IPS-NIHi11 (cell line): ENCODE measurements at places on chromosomes 2 and 18.
A peak's percentile ranks its signal among the peaks of the same experiment; 100 is the strongest.

DNA sequence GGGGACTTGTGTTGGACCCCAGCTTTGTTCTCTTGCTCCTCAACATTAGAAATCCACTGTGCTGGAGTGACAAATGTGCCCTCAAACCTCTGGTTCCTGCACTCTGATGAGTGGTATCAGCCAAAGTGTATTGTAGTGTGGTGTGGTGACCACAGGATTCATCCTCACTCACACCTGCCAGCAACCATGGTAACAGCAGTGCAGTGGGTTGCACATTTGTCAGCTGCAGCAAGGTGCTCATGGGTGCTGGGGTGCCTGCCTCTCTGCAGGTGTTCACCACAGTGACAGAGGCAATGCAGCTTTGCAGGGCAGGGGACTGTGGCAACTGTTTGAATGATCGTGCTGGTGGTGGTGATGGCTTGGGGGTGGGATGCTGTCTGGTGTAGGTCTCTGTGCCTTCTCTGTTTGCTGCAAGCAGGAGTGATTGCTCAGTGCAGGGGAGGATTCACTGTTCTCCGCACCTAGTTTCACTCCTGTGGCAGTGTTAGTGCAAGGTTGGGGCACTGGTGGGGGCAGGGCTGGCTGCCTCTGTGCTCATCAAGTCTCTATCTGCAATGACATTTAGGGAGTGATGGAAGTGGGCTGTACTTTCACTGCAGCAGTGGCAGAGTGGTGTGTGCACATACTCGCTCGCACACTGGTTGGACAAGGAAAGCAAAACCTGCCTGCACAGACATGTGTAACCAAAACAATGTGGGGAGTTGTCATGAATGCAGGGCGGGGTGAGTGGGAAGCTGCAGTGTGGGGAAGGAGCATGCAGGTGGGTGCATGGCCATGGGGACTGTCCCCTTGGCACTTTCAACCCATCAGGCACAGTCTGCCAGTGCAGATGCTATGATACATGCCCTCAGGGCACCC lies 301.1 kb downstream of the PIK3C3 start:
- no peak for DNase-seq

GRCh38 chr2:24816884-24817283 lies 23.7 kb downstream of the CENPO start:
- no peak for DNase-seq

DNA sequence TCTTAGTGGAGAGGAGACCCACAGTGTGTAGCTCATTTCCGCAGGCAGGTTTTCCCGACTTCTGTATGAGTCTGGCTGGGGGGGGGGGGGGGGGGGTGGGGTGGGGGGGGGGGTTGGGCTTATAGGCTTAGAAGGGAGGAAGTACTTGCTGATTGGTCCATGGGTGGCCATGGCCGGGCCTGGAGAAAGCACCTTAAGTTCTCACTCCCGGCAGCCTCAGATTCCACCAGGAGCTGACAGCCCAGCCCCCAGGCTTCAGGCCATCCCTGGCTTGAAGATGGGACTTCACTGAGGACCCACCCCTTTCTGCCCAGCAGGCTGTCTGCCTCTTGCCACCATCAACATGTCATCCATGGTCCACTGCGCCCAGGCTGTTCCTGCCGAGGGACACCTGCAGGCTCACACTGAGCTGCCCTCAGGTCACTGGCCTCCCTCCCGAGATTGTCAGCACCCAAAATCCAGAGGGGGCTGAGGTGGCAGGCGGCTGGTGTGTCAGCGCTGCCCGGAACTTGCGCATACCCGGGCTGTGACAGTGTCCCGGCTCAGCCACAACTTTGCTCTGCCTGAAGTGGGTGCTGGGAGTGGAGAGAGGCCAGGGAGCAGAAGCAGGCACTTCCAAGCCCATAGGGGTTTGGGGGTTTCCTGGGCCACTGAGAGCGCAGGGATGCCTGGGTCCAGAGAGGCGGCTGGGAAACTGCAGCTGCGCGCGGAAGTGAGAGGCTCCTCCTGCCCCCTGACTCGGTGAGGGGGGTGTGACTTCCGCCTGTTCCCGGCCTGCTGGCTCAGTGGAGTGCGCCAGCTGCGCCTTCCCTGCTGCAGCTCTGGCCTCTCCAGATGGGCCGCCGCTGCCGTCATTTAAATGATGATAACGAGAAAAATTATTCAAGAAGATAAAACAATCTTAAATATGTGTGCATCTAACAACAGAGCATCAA lies 256.1 kb downstream of the RPRM start:
- no peak for DNase-seq

GRCh38 chr2:164954954-164955701 lies at the start of gene SLC38A11:
Gene SLC38A11 (minus strand): TSS chr2:164955525. CDS start chr2:164955247, 278 bp downstream.
- peak; percentile 10 for DNase-seq

GRCh38 chr2:190763901-190764514 lies 115.1 kb downstream of the NAB1 start:
- no peak for DNase-seq

DNA sequence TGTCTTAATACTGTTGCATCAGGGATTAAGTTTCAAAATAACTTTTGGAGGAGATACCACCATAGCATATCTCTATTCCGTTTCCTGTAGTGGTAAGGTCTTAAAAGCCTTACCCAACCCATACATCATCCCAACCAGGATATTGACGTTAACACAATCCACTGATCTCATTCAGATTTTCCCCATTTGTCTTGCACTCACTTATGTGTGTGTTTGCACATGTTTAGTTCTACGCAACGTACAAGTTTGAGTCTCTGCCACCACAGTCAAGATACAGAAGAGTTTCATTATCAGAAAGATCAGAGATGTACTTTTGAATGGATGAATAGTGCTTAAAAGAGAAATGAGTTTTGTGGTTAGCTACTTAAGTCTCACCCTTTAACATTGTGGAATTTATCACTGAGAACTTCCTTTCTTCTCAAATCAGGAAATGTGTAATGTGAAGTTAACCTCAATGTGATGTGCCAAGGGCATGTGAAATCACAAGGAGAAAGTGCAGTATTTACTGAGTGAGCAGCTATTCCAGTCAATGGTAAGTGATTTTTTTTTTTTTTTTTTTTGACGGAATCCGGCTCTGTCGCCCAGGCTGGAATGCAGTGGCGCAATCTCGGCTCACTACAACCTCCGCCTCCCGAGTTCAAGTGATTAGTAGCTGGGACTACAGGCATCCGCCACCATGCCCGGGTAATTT lies 69.2 kb upstream of the EPHA4 start:
- DNase-seq, result no peak

DNA sequence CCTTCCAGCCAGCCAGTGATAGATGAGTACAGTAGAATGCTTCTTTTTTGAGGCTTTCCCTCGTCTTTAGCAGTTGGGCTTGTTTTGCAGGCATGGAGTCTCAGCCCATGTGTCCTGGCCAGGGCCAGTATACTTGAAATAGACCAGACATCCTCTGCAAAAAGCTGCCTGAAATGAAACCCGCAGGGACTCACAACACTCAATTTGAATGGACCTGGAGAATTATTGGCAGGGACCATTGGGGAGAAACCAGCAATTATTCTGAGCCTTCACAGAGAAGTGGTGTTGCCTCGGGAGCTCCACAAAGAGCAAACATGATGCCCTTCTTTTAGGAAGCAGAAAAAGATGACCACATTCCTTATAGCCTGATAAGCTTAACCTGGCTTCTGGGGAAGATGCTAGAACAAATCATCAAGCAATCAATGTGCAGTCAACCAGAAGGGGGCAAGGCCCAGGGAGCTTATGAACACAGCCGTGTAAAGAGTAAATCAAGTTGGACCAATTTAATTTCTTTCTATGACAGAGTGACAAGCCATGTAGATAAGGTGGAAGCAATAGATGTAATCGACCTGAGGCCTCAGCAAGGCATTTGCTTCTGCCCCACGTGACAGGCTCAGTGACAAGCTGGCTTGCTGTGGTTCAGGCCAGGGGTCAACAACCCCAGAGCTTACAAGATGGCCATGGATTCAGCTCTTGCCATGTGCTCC lies 42.1 kb downstream of the BOD1L2 start:
- DNase-seq, result no peak

DNA sequence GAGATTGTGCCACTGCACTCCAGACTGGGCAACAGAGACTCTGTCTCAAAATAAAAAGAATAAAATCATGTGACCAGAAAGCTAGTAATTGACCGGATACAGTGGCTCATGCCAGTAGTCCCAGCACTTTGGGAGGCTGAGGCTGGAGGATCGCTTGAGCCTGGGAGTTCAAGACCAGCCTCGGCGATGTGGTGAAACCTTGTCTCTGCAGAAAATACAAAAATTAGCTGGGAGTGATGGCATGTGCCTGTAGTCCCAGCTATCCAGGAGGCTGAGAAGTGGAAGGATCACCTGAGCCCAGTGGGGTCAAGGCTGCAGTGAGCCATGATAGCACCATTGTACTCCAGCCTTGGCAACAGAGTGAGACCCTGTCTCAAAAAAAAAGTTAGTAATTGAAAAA lies 36.8 kb downstream of the COX7A2L start:
- DNase-seq, result no peak

- DNase-seq, result no peak
Measured at GRCh38 chr18:41613003-41613609, 341.9 kb upstream of the PIK3C3 start.

- DNase-seq, result no peak
Measured at GRCh38 chr2:158546412-158547144, 89.8 kb downstream of the PKP4 start.

- no peak for DNase-seq
Measured at GRCh38 chr18:68555879-68556301, 159.0 kb downstream of the TMX3 start.

- DNase-seq, result no peak
Measured at GRCh38 chr2:206471524-206472062, 28.3 kb downstream of the ADAM23 start.

- DNase-seq, result no peak
Measured at GRCh38 chr18:2027756-2028155, 543.5 kb downstream of the METTL4 start.

DNA sequence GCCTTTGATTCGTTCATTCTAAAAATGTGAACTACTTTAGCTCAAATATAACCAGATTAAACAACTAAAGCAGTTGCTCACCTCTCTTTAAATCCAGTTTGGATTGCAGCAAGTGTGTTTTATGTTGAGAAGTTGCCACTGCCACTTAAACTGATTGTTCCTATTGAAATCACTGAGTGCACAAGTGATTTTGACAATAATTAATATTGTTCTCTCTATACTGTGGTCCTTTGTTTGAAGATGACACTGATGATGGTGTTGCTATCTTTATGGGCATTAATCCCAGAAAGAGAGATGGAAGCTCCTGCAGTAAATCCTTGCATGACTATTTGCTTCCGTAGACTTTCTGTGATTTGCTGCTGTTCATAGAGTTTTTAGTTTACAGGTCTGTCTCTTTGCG lies 251.4 kb upstream of the ZEB2 start:
- no peak for DNase-seq

DNA sequence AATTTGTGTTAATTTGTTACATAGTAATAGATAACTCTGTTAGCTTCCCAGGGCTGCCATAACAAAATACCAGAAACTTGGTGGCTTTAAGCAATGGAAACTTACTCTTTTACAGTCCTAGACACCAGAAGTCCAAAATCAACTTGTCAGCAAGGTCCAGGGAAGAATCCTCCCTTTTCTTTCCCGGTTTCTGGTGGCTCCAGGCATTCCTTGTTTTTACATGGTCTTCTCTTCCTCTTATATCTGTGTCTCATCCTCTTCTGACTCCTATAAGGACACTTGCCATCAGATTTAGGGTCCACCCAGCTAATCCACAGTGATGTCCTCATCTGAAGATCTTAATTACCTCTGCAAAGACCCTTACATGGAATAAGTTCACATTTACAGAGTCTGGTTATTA lies 95.6 kb downstream of the DDX1 start:
- no peak for DNase-seq

- DNase-seq, result no peak
Measured at GRCh38 chr2:228447266-228447915, 265.9 kb upstream of the SPHKAP start.

- DNase-seq, result no peak
Measured at GRCh38 chr2:122315306-122315705, 559.9 kb downstream of the TSN start.

DNA sequence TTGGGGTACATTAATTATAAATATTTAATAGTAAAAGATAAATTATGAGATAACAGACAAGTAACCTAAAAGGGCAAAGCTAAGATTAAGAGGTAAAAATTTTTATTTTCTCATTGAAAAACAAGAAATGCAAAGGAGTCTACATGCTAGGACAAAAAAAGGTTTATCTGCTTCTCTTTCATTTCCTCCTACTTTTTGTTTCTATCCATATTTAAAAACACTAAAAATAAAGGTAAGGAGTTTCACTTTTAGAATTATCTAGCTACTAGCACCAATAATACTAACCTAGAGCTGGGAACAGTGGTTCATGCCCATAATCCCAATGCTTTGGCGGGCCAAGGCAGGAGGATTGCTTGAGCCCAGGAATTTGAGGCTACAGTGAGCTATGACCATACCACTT lies 1551.7 kb upstream of the SLC39A10 start:
- DNase-seq, result no peak

DNA sequence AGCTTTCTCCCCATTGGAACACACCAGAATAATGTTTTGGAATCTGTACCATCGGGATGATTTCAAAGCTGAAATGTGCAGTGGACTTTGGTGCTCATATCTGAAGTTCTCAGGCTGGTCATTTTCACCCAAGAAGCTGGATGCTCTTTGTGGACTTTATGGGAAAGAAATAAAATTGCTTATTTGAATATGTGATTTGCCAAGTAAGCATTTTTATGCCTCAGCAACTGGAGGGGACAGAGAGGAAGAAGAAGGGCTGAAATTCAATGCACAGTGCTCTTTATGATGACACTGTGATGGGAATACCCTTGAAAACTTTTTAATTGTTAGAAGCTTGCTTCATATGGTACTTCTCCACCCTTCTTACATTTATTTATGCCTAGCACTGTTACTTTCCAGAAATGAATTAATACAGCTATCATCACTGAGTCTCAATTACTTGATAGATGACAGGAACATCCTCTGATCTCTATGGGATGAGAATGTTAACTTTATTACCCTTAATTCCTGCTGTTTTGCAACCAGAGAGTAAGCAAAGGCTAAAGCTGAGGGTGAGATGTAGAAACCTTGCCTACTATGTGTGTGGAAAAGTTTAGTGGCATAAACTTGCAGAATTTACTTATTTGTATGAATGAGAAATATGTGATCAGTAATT lies 23.6 kb downstream of the SETBP1 start:
- no peak for DNase-seq

GRCh38 chr18:56315363-56315762 lies 323.0 kb downstream of the TXNL1 start:
- no peak for DNase-seq

DNA sequence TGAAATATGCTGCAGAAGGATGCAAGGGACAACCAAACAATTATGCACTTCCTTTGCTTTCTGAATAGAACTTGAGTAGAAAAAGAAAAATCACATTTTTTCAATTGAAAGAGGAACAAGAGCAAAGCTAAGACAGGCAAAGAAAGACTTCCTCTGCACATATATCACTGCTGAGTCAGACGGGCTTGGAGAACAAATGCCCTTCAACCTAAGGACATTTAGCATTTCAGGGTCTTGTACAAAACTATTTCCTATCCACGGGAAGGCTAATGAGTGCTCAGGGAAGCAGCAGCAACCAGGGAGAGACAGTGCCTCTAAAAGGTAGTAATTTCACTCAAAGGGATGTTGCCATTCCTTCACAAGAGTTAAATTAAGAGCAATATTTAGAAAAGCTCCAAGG lies 570.0 kb upstream of the GCFC2 start:
- no peak for DNase-seq
